Ammon's horn (tissue), 1 donor: ENCODE measurements at places on chromosomes 7 and 10.

GRCh38 chr10:78609976-78610375 is 458.8 kb upstream of the ZMIZ1 start:
- DNase-seq: no peak

DNA sequence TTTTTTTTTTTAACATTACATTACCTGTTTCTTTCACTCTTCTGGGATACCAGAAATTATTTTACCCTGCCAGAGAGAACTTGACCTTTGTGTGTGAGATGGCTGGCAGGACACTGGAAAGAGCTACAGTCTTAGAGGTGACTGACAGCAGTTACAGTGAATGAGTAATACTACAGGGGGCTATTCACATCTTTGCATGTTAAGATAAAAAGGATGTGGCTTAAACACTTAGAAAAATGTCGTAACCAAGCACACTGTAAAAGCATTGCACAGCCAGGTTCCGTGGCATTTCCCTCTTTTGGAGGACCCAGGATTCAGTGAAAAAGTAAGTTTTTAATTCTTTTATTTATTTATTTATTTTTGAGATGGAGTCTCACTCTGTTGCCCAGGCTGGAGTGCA is 18.8 kb upstream of the TBC1D12 start:
- no peak for DNase-seq

GRCh38 chr7:16734148-16734726 is 19.3 kb upstream of the TSPAN13 start:
- no peak for DNase-seq

GRCh38 chr10:12181065-12181775 is 14.5 kb downstream of the NUDT5 start:
- no peak for DNase-seq

GRCh38 chr7:154517768-154518167 is 465.6 kb downstream of the DPP6 start:
- DNase-seq: no peak

- no peak for DNase-seq
Measured at GRCh38 chr10:60648761-60649160, 129.5 kb upstream of the CDK1 start.
